Kidney epithelial cell (primary cell): ENCODE measurements at places on chromosomes 5 and 9. TPM values are rescaled to one million over a fixed set of nuclear protein-coding genes. Genes with fewer than 3 reads are reported as not detected.
A peak's percentile ranks its signal among the peaks of the same experiment; 100 is the strongest.

DNA sequence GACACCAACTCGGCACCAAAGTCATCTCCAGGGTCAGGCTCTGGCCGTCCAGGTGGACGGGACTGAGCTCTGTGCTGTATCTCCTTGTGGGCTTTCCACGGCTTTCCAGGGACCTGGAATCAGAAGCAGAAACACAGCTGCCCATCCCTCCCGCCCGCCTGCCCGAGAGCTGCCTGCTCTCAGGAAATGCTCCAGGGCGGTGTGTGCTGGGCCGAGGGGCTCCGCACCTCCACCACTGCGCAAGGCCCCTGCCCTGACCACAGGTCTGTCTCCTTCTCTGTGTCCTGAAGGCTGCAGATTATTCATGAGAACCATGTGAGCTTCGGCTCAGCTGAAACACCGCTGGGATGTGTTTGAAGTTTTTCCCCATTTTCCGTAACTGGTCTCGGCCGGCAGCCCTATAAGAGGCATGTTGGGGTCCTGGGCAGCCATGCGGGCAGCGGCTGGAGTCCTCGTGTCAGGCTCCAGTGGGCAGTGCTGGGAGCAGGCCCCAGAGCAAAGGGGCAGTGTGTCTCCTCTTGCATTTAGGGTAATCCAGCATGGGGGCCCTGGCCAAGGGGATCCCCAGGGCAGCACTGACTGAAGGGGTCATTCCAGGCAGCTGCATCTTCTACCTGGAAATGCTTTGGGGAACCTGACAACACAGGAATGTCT lies 22.8 kb downstream of the NKD2 start:
- DNase-seq = no peak

The CDH12 gene
- total RNA-seq = not detected in 2 replicates

GRCh38 chr5:72137826-72138409 lies 30.6 kb downstream of the MAP1B start:
- no peak for DNase-seq

DNA sequence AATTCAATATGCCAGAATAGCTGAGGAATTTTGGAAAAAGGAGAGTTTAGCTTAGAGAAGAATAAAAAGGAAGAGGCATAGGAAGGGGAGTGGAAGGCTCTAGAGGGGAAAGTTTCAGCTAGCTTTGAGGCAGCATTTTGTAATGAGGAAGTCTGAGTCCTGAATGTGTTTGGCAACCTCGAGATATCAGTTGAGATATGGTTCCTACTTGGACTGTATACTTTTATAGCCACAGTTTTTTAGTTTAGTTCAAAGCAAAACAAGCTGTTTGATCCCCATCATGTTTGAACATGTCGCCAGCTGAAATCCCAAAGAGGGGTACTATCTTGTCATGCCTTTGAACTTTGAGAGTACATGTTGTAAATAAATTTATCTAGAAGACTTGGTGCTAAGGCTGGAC lies 559.0 kb upstream of the FTMT start:
- no peak for DNase-seq

- DNase-seq = no peak
Measured at GRCh38 chr5:146475190-146475780, 28.2 kb downstream of the TCERG1 start.

The CCDC192 gene
- total RNA-seq = not detected in 2 replicates

The GRM6 gene
- total RNA-seq = not detected in 2 replicates

DNA sequence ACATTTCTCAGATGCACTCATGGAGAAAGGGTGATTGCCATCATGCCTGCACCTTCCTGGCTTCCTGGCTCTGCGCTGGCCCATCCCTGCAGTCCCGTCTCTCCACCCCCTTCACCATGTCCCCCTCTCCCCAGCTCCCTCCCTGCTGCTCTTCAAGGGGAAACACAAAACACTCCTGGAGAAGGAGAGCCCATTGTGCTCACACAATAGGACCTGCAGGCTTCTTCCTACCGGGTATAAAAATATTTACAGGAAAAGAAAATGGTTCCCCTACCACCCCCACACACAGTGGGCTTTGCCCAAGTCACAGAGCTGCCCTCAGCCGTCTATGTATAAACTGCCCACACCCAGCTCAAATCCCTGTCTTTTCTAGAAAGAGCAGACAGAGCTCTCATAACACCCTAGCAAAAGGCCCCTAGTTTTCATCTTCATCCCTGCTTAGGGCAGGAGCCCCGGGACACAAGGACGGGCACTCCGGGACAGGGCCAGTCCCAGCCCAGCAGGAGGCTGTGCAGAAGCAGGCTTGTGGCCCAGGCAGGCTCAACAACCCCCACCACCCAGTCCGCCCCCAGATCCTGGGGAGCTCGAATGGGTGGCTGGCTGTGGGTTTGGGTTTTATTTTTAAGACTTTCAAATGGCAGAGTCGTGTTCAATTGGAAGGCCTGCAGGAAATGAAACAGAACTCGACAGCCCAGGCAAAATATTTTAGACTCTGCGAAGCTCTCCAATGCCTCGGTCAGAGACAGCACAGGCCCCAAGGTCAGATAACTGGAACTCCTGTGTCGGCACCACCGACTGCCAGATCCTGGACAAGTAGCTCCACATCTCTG lies 77.3 kb downstream of the LRSAM1 start:
- no peak for DNase-seq

- DNase-seq = no peak
Measured at GRCh38 chr9:134814598-134815215, 65.9 kb upstream of the FCN2 start.

DNA sequence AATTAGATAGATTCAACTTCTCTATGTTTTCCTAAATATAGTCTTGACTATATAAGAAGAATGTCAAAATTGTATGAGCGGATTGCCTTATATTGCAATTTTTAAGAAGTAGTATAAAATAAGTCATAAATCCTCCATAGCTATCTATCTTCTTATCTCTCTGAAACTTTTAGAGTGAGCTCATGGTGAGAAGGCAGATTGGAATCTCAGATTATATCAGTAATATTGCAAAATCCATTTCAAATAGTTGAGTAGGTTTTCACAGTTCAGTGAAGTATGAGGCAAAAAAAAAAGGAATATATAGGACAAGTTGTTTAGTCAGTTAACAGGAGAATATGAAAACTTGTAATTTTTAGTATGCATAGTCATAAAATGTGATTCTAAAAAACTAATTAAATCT lies 156.4 kb downstream of the FAM174A start:
- DNase-seq = no peak

The BHMT gene
- total RNA-seq = 0.14 and 0.88 TPM in 2 replicates

DNA sequence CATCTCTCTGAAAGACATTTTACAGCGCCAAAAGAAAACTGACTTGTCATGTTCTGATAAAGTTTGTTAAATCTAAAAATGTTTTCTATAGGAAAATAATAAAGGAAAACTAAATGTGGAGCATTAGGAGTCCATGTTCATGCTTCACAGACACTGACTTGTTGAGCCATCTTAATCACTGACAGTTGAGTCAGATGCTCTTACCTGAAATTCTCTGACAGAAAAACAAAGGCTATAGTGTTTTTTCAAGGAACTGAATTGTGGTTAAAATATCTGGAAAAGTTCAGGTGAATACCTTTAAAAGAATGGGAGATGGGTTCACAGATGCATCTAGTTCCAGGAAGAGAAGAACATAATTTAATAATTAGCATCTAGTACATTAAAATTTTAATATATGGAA lies 113.5 kb upstream of the SLC12A2 start:
- no peak for DNase-seq

DNA sequence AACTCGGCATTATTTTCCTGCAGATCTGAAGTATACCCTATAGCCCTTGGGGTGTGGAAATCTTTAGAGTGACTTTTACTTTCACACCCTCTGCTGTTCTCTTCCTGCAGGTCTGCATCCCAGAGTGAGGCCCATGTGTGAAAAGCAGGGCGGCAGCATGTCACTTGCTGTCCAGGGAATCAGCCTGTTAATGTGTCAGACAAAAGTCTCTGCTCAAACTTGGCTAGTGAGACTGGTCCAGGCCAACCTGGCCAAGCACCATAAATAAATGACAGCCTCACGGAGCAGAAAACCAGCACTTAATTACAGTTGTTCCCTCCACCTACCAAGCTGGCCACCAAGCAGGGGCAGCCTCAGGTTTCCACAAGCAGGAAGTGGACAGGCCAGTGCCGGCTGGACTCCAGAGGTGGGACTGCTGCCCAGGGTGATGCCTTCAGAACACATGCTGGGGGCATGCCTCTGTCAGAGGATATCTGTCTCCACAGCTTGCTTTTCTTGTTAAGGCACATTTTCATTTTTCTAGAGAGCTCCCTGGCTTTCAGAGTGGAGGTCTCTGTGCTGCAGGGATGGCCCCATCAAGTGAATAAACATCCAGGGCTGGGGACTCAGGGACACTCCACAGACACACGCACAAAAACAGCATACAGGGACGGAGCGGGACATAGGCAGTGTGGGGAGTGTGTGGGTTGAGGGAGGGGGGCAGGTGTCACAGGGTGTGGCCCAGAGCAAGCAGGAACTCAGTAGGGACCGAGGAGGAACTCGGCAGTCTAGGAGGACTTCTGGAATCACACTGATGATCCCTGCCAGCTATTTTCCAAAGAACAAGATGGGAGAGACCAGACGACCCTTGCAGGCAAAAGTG lies 243.8 kb upstream of the IRX1 start:
- no peak for DNase-seq

- no peak for DNase-seq
Measured at GRCh38 chr9:27645161-27645840, 72.0 kb upstream of the C9orf72 start.

GRCh38 chr5:25006734-25007133 lies 362.0 kb upstream of the CDH10 start:
- DNase-seq = peak; percentile 5

DNA sequence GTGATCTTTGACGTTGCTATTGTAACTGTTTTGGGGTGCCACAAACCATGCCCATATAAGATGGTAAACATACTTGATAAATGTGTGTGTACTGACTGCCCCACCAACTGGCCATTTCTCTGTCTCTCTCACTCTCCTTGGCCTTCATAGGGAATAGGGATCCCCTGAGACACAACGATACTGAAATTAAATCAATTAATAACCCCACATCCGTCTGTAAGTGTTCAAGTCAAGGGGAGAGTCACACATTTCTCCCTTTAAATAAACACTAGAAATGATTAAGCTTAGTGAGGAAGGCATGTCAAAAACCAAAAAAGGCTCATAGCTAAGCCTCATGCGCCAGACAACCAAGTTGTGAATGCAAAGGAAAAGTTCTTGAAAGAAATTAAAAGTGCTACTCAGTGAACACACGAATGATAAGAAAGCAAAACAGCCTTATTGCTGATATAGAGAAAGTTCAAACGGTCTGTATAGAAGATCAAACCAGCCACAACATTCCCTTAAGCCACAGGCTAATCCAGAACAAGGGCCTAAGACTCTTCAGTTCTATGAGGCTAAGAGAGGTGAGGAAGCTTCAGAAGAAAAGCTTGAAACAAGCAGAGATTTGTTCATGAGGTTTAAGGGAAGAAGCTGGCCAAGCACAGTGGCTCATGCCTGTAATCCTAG lies 111.1 kb downstream of the UGCG start:
- no peak for DNase-seq

DNA sequence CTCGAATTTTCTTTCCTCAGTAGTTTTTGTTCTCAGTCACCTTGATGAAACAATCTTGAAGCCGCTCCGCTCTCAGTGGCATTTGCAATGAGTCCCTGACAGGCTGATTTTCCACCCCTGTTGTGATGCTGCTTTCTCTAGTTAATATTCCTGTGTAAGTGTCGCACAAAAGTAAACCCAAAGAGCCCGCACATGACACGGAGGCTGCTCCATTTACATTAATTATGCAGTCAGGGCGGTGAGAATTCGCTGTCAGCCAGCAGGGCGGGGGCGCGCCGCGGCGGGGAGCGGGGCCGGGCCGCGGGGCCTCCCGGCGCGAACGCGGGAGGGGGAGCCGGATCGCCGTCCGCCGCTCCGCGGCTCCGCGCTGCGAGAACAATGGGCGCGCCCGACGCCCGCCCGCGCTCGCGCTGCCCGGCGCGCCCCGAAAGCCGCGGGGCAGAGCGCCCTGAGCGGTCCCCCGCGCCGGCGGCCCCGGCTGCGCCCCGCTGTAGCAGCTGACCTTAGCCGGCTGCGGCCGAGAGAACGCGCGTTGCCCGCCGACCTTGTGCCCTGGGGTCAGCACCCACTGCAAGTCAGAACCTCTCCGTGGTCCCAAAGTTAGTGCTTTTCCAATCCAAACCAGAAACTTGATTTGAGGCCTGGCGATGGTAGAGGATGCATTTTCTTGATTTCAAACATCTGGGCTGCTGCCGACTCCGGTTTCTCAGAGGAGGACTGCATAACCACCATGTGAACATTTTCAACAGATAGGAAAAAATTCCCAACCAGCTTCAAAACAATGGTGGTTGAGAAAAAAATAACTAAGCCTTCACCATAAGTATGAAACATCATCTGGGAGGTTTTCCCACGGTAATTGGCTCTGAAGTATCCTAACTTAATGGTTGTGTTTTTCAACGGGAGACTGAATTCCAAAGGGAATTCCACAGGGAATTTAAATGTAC lies 142.6 kb downstream of the PBX3 start:
- DNase-seq = no peak

DNA sequence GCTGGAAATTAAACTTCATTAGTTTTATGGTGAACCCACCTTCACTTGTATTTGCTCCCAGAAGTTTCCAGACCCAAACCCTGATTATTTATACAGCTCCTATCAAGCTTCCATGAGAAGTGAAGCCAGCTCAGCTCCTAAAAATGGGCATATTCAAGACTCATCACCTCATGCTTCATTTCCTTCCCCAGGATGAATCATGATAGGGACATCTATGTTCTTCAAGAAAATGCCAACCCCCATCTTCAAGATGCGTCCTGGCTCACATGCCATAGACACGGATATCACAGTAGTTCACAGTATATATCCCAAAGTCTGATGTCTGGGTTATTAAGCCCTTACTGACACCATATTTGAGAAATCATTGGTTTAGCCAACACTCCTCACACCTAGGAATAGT lies 217.6 kb downstream of the NPR3 start:
- no peak for DNase-seq

GRCh38 chr5:175717837-175718236 lies 60.0 kb downstream of the HRH2 start:
- no peak for DNase-seq

DNA sequence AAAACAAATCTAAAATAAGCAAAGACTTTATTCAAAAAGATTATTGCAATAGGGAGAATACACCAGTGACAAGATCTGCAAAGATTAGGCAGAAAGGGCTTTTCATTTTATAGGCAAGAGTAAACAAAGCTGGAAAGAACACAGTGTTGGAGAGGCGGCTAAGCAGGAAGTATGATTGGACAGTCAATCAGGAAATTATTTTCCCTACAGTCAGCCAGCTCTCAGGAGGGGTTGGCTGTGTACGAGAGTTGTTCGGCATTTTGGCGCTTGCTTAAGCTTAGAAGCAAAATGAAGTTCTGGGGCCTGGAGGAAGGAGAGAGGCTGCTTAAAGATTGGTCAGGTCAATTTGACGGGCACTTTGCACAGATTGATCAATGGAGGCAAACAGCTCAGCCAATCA lies 1030.5 kb downstream of the TLE4 start:
- no peak for DNase-seq

The TNFSF8 gene
- total RNA-seq = not detected in 2 replicates

The ZBTB43 gene
- total RNA-seq = 11.8 and 12.7 TPM in 2 replicates
